ENCODE measurements at places on chromosomes 16 and 17.

DNA sequence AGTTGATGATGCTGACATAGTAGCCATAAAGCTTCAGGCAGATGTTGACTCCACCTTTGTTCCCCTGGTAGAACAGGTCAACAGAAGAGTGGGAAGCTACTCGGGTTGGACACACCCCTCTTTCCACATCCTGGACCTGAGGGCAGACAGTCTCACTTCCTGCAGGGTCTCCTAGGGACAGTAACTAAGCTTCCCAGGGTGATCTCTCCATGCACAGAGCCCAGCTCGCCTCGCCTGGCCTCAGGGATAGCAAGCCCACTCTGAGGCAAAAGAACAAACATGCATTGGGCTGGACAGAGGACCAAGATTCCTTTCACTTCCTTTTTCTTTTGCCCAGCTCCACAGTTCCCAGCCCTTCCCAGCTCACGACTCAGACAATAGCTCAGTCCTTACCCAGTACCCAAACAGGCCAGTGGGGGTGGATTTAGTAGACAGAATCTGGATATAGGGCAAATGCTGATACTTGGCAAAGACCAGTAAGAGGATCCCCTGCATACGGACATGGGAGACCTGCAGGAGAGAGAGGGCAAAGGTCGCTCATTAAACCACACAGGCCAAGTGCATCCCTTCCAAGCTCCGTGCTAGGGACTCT lies 7.0 kb downstream of the INPP5K start:
- DNase-seq, result no peak

GRCh38 chr16:83802135-83802534 lies 5.6 kb upstream of the HSBP1 start:
- DNase-seq, result no peak

DNA sequence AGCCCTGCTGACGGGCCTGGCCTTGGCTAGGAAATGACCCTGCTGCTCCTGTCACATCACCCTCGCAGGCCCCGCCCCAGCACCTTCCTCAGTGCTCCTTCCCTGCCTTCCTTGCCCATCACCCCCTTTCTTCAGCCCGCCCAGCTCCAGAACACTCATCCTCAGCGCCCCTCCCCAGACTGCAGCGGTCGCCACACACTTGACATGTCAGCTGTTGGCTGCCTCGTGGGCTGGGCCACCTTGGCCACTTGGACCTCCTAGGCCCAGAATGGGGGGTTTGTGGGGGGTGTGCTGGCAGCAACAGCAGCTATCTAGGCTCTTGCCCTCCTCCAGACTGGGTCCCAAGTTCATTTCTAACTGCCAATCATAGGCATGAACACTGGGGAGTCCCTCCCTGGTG lies 10.6 kb downstream of the ELMO3 start:
- no peak for DNase-seq

- no peak for DNase-seq
These were observed 31.4 kb downstream of the PIEZO1 start for GRCh38 chr16:88753602-88754001.

GRCh38 chr17:50638966-50639713 lies 4.5 kb downstream of the ABCC3 start:
- no peak for DNase-seq

GRCh38 chr17:78997881-78998280 lies 11.7 kb downstream of the CANT1 start:
- no peak for DNase-seq

GRCh38 chr16:12177643-12178042 lies 201.1 kb downstream of the SNX29 start:
- no peak for DNase-seq

GRCh38 chr17:74744714-74745547 lies 3.5 kb upstream of the NHERF1 start:
- peak; percentile 67 for DNase-seq

DNA sequence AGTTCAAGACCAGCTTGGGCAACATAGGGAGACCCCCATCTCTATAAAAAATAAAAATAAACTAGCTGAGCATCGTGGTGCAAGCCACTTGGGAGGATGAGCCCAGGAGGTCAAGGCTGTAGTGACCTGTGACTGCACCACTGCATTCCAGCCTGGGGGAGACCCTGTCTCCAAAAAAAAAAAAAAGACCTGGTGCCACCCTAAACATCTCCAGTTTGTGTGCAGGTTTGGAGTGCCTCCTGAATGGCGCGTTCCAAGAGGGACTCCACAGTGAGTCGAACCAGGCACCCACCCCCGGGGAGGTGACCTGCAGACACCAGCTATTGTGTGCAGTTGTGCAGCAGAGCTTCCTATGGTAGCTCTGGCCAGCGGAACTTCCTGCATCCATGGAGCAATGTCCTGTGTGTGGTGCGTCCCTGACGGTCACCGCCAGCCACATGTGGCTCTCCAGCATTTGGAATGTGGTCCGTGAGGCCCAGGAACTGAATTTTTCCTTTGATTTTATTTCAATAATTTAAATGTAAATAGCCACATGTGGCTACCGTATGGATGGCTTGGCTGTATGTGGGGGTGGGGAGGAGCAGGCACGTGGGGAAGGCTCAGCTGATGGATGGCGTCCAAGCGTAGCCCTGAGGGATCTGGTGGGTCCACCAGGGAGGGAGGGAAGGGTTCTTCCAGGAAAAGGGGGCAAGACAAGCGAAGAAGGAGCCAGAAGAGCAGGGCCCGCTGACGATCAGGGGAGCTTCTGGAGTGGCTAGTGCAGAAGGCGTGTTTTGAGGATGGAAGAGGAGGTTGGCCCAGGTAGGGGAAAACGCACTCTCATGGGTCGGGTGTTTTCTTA lies 107.1 kb upstream of the GSE1 start:
- no peak for DNase-seq

GRCh38 chr16:3643095-3643730 lies 11.3 kb upstream of the DNASE1 start:
- DNase-seq, result no peak

DNA sequence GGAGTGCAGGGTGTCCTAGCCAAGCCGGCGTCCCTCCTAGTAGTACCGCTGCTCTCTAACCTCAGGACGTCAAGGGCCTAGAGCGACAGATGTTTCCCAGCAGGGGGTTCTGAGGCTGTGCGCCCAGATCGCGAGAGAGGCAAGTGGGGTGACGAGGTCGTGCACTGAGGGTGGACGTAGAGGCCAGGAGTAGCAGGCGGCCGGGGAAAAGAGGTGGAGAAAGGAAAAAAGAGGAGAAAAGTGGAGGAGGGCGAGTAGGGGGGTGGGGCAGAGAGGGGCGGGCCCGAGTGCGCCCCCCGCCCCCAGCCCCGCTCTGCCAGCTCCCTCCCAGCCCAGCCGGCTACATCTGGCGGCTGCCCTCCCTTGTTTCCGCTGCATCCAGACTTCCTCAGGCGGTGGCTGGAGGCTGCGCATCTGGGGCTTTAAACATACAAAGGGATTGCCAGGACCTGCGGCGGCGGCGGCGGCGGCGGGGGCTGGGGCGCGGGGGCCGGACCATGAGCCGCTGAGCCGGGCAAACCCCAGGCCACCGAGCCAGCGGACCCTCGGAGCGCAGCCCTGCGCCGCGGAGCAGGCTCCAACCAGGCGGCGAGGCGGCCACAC lies at the start of gene MMP2:
MMP2 (plus strand) TSS at position 372 of the 603 bp plus-strand sequence. CDS start 282 bp downstream, outside the sequence.
- no peak for DNase-seq

GRCh38 chr17:39787743-39788484 lies 50.2 kb downstream of the GRB7 start:
- no peak for DNase-seq

DNA sequence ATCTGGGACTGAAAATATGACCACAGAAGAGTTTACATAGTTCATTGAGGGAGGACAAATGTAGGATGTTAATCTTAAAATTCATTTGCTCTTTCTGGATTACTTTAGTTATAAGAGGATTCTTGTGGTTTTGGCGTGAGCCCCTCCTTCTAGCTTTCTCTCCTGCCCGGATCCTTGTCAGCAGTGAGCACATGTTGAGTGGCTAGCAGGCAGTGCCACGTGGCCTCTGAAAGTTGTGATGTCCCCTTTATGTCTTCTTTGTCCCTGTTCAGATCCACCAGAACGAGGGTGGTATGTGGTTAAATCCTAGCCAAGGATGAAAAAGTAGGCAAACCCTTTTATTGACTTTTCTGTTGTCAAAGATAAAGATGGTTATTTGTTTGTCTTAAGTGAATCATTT lies 83.8 kb downstream of the GNAO1 start:
- DNase-seq, result no peak

DNA sequence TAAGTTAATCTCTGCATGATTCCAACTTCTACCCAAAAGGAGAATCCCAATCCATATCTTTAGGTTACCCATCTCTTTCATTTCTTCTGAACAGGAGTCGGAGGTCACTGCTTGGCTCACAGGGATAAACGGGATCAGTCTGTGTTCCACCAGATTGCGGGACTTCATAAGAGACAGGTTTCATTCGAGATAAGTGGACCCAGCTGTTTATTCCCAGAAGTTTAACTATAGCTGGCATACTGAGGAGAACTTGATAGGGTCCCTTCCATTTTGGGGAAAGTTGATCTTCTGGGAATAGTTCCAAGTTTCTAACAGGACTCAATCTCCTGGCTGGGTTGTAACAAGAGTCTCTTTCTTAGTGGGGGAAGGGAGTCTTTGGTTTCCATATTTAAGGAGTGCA lies 45.4 kb upstream of the ARL4D start:
- DNase-seq, result no peak

All from SHP77 treated with DMSO at 0.1 percent for 48 hours (cell line).